ENCODE measurements at places on chromosomes 5 and 9. TPM values are rescaled to one million over a fixed set of nuclear protein-coding genes. Genes with fewer than 3 reads are reported as not detected.

DNA sequence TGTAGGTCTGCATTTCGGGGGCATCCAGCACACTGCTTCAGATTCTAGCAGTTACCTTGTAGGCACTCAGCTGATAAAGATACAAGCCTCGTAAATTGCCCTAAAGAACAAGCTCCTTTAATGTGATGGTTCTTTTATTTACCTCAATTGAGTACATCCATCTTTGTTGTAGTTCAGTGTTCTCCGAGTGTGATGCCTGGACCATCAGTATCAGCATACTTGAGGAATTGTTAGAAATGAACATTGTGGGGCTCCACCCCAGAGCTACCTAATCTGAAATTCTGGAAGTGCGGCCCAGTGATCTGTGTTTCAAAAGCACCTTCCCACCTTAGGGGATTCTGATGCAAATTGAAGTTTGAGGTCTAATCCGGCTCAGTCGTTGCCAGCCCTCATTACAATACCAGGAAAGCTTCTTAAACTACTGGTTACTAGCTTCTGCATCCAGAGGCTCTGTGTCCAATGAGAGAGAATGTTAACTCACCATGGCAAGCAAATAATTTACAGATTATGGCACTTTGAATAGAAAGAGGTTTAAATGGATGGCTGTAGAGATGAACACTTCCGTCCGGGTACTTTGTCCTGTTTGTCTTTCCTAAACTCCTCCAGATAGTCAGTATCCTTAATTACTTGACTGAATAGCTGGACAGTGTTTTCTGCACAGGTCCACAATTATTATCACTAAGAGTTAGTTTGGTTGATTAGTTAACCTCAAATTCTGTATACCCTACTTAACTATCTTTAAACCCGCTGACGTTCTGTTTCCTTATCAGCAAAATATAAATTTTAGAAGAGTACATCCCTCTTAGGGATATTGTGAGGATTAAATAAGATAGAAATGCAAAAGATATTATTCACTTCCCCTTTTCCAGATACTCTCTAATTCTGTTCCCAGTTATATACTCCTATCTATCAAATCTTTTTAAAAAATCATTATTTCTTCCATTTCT, 47.9 kb downstream of the RAI14 start:
- no peaks in the 10 kb centered on the region for H3K27me3 ChIP-seq
- peaks cover 12% of the 10 kb centered on the region for H3K36me3 ChIP-seq
- H3K4me1 ChIP-seq: peaks cover 24% of the 10 kb centered on the region
- no peak overlapping the region for H3K4me3 ChIP-seq
- no peak for DNase-seq

GRCh38 chr9:91840469-91840868, 109.6 kb downstream of the ROR2 start:
- H3K4me1 ChIP-seq: peaks cover 15% of the 10 kb centered on the region
- H3K36me3 ChIP-seq: no peaks in the 10 kb centered on the region
- no peak for DNase-seq
- no peak overlapping the region for H3K4me3 ChIP-seq
- peaks cover 11% of the 10 kb centered on the region for H3K27me3 ChIP-seq

MRRF gene
- total RNA-seq: 30.2 TPM

DNA sequence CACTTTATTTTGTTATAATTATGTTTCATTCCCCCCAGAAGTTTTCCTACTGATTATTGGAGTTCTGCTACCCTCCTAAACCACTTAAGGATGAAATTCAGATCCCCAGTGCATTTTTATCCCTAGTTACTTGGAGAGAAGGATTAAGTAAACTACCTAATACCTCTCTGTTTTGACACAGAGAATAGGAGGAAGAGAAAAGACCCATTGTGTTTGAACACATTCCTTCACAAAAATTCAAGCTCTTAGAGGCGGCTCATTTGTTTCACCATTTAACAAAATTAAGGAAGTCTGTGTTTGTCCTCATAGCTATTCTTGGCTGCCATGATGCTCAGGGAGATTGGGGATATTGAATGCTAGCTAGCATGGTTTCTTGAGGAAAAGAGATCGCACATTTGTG, 492.6 kb downstream of the EBF1 start:
- H3K4me3 ChIP-seq: no peak overlapping the region
- H3K36me3 ChIP-seq: no peaks in the 10 kb centered on the region
- H3K27ac ChIP-seq: no peak overlapping the region
- DNase-seq: no peak
- H3K27me3 ChIP-seq: peaks cover 4% of the 10 kb centered on the region

- peaks cover 27% of the 10 kb centered on the region for H3K27me3 ChIP-seq
- H3K36me3 ChIP-seq: no peaks in the 10 kb centered on the region
- no peaks in the 10 kb centered on the region for H3K4me1 ChIP-seq
These were observed 41.8 kb upstream of the ROR2 start for GRCh38 chr9:91991721-91992341.

GRCh38 chr5:16857635-16858034, 78.5 kb downstream of the MYO10 start:
- H3K27me3 ChIP-seq: no peaks in the 10 kb centered on the region
- peak overlapping the region; percentile 58 for H3K27ac ChIP-seq
- H3K36me3 ChIP-seq: peaks cover 7% of the 10 kb centered on the region
- H3K4me1 ChIP-seq: peaks cover 32% of the 10 kb centered on the region

DNA sequence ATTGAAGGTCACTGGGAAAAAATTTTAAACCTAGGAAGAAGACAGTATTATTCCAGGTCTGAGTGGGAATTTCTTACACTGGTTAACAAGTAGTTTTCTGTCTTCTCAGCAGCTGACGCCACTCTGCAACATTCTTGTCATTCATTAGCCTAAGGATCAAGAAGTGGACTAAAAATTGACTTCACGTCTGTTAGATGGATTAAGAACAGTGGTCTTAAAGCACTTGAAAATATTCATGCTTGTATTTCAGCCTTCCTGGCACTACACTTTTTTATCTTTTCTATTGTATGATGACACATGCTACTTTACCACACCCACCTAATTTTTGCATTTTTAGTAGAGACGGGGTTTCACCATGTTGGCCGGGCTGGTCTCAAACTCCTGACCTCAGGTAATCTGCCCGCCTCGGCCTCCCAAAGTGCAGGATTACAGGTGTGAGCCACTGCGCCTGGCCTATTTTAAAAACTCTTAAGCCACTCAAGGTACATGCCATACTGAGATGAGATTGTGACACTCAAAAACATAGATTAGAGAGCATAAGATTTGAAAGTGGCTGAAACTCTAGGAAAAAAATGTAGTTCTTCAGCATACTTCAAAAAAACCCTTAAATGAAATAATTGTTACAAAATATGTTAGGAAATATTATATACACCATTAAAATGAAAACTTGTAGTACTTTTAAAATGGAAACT, 8.4 kb downstream of the MATR3 start:
- H3K4me1 ChIP-seq: peaks cover 10% of the 10 kb centered on the region
- no peak overlapping the region for H3K27ac ChIP-seq

HDAC3 gene
- total RNA-seq: 82.9 TPM

DNA sequence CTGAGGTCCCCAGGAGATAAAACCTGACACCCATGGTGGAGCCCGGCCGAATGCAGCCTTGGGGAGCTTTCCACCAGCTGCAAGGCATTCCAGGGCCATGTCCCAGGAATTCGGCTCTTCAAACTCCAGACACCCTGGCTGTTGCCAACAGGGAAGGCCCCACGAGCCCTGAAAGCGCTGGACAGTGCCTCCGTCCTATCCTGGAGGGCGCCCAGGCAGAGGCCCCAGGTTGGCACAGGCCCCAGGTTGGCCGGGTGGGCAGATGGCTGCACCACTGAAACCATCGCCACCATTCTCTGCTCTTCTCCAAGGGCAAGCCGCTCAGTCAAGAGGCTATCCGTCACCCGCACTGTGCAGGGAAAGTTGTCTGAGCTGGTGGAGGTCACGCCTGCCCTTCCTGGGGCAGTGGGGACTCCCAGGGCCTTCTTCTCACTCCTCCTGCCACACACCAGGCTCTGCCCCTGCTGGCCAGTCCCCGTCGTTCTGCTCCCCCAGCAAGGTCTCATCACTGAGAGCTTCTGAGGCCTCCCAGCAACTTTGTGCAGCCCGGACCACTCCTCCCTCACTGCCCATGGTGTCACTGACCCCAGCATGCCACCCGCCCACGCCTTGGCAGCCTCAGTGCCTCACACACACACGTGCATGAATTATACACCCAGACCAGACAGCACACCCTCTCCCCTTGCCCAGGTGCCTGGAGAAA, 21.2 kb downstream of the SLC6A3 start:
- no peak overlapping the region for H3K27ac ChIP-seq
- no peaks in the 10 kb centered on the region for H3K36me3 ChIP-seq
- H3K4me3 ChIP-seq: no peak overlapping the region
- H3K4me1 ChIP-seq: no peaks in the 10 kb centered on the region
- DNase-seq: no peak
- H3K27me3 ChIP-seq: no peaks in the 10 kb centered on the region

DNA sequence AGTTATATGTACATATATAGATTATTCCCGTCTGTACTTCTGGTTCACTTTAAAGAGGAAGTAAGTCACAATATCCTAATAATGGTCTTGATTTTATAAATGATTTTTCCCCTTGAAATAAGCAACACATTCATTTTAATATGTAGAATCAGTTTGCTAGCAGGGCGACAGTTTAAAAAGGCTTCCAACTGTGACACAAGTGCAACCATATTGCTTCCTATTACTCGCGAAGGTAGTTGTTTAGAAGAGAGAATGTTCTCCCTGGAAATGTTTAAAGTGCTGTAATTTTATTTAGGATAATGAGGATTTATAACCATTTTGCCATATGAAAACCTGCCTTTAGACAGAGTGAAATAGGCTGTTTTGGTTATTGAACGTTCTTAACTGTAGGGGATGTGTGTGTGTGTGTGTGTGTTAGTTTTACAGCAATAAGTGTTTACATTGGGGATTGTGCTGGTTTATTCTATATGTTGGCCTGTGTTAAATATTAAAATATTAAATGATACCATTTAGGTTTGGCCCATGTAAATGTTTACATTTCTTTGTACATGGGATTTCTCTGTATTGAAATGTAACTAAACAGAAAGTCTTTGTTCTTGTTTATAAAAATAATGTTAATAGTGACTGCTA, 138.3 kb downstream of the PBX3 start:
- no peak overlapping the region for H3K27ac ChIP-seq
- H3K27me3 ChIP-seq: no peaks in the 10 kb centered on the region
- H3K4me3 ChIP-seq: no peak overlapping the region
- H3K4me1 ChIP-seq: peaks cover 7% of the 10 kb centered on the region
- H3K36me3 ChIP-seq: no peaks in the 10 kb centered on the region

RNF183 gene
- total RNA-seq: not detected

- H3K36me3 ChIP-seq: no peaks in the 10 kb centered on the region
- H3K27me3 ChIP-seq: no peaks in the 10 kb centered on the region
- DNase-seq: peak; percentile 79
These were observed 139.1 kb upstream of the CLINT1 start for GRCh38 chr5:157997991-157998504.

DNA sequence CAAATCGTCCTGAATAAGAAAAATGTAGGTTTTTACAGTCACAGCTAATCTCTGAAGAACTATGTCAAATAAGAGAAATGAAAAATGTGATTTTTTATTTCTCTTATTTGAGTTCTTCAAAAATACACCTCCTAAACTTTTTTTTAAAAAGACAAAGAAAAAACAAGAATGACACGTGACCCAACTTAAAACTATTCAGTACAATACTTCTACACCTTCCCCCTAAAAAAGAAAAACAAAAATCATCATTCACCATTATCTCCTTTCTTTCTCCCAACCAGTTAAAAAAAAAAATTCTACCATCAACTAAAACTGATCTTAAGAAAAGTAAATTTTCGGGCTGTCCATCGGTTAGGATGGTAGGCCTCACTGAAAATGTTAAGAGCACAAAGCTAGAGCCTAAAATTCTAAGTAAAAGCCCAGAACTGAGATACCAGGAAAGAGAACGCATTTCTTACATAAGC, 2.1 kb downstream of the RNF145 start:
- peaks cover 5% of the 10 kb centered on the region for H3K36me3 ChIP-seq
- peaks cover 32% of the 10 kb centered on the region for H3K4me1 ChIP-seq
- peak overlapping the region; percentile 95 for H3K4me3 ChIP-seq
- peak overlapping the region; percentile 93 for H3K27ac ChIP-seq
- DNase-seq: no peak

IL3 gene
- not detected for total RNA-seq

SLC45A2 gene
- total RNA-seq: not detected

DNA sequence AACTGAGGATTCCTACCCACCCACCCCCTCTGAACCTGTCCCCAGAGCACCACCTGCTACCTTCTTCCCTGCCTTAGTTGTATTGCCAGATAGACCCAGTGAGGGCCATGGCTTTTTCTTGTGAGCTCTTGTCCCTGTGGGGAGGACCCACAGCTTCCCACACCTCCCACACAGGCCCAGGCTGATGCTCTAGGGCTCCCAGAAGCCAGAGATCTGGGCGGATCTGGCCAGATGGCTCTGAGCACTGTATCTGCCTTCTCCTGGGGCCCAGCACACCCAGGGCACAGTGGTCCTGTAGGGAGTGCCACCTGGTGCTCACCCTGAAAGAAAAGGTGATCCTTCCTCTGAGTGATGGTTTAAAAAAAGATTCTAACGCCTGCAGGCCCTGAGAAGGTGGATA, 131.7 kb downstream of the DAB2IP start:
- H3K4me3 ChIP-seq: no peak overlapping the region
- DNase-seq: no peak
- no peak overlapping the region for H3K27ac ChIP-seq
- no peaks in the 10 kb centered on the region for H3K27me3 ChIP-seq
- H3K4me1 ChIP-seq: no peaks in the 10 kb centered on the region

GRCh38 chr5:1431021-1431811, 14.0 kb downstream of the SLC6A3 start:
- no peaks in the 10 kb centered on the region for H3K27me3 ChIP-seq
- DNase-seq: no peak
- H3K4me3 ChIP-seq: no peak overlapping the region
- H3K4me1 ChIP-seq: no peaks in the 10 kb centered on the region
- no peak overlapping the region for H3K27ac ChIP-seq

DNA sequence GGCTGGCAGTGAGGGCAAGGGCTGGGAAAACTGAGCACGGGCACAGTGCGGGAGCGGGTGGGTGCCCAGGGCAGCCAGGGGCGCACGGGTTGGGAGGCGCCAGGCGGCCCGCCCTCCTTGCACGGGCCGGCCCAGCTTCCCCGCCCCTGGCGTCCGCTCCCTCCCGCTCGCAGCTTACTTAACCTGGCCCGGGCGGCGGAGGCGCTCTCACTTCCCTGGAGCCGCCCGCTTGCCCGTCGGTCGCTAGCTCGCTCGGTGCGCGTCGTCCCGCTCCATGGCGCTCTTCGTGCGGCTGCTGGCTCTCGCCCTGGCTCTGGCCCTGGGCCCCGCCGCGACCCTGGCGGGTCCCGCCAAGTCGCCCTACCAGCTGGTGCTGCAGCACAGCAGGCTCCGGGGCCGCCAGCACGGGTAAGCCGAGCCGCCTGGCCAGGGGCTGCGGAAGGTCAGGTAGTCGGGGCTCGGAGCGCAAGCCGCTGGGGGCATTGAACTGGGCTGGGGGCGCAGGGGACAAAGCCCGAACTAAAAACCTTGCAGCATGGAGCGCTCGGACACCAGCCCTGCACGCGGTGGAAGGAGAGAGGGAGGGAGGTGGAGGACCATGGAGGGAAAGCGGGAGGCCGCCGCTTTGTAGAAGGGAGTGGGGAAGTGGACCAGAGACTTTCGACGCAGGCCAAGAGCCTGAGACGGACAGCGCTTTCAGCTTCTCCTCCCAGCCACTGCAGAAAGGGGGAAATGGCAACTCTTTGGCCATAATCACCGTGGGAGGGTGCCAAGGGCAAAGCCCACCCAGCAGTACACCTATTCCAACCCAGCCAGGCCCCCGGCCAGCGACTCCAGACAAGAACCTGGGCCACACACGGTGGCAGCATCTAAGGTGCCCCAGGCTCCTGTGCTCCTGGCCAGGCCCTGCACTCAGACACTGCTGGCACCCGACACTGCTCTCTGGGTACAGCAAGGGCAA, at the start of gene TGFBI:
TGFBI (plus strand) TSS at position 207 of the 961 bp plus-strand sequence; CDS start at position 275, 68 bp downstream.
- peaks cover 4% of the 10 kb centered on the region for H3K27me3 ChIP-seq
- H3K27ac ChIP-seq: no peak within 1 kb of the TSS
- peak within 1 kb of the TSS; percentile 46 for H3K4me3 ChIP-seq
